Astrocyte of the hippocampus (primary cell): ENCODE measurements at places on chromosomes 2 and 18.
A peak's percentile ranks its signal among the peaks of the same experiment; 100 is the strongest.

- no peak for DNase-seq
Observed at GRCh38 chr2:97095661-97096060, 979 bp upstream of the FAHD2B start.

DNA sequence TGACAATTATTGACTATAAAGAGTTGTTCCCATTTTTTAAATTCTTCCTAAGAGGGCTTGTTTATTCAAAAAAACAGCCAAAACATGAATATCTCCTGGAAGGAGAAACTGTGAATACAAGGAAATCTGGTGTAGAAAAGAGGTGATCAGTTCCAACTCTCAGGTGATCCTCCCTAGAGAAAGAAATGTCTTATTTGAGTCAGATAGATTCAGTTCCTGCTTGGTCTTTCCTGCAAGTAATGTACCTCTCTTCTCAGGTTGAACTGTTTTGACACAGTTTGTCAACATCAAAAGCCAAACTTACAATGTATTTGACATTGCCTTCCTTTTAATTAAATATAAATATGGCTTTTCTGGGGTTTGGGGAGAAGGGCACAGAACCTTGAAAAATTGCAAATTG, 567.4 kb downstream of the ARHGAP15 start:
- DNase-seq: no peak

DNA sequence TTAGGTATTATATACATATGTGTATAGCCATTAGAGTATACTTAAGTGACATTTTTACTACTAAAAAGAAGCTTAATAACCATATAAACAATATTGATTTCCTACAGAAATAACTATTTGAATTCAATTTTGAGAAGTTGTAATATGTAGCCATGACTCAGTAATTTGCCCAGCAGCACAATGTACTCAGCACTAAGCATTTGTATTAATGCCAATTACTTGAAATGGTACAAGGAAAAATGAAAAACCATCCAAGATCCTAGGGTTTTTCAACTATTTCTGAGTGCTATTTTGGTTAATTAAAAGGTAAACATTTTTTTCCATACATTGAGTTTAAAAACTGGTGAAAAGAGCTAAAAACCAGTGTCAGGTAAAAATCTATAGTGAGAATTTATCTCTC, 324.0 kb downstream of the KCNJ3 start:
- DNase-seq: no peak

DNA sequence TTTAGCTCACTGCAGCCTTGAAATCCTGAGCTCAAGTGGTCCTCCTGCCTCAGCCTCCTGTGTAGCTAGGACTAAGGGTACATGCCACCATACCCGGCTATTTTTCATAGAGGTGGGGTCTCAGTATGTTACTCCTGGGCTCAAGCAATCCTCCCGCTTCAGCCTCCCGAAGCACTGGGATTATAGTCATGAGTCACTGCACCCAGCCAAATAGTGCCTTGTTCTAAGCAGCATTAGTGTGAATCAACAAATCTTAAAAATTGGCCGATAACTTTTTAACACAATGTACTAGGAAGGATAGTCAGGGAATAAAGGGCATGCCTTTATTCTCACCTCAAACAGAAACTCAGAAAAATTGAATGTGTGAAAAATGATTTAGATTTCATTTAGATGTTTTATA, 51.6 kb downstream of the XRCC5 start:
- DNase-seq: no peak

GRCh38 chr18:24089076-24089475, 49.8 kb upstream of the CABYR start:
- DNase-seq: no peak

DNA sequence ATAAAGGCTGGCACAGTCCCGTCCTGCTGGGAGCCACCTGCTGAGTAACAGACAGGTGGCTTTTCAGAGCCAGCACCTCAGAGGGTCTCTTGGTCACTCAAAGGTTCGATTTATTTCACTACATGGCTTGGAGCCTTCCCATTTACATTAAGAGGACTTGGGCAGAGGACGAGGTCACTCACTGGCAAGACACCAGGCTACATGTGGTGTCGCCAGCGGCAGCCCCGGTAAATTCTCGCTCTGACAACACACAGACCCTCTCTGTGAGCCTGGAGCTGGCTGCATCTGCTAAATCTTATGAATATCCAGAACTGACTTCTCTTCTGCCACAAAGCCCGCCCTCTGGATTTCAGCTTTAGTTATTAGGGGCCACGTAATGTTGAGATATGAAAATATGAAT, 254.7 kb downstream of the VAPA start:
- peak; percentile 13 for DNase-seq

- peak; percentile 60 for DNase-seq
Observed at GRCh38 chr2:138787053-138787666, 7.0 kb upstream of the NXPH2 start.

DNA sequence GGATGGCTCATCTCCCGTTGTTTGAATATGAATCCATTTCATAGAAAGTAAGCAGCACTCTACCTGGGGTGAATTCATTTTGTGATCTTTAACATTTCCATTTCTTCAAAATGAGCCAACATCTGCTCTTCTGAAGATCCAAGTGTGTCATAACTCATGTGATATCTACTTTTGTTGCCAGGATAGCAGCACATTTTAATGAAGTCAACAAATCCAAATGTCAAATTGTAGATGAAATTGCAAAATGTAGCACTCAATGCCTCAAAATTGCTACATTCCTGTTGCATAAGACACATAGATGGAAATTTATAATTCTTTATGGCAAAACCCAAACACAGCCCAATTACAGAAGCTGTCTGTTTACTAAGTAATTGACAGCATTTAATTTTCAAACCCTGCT, 360.7 kb downstream of the TMX3 start:
- DNase-seq: no peak

DNA sequence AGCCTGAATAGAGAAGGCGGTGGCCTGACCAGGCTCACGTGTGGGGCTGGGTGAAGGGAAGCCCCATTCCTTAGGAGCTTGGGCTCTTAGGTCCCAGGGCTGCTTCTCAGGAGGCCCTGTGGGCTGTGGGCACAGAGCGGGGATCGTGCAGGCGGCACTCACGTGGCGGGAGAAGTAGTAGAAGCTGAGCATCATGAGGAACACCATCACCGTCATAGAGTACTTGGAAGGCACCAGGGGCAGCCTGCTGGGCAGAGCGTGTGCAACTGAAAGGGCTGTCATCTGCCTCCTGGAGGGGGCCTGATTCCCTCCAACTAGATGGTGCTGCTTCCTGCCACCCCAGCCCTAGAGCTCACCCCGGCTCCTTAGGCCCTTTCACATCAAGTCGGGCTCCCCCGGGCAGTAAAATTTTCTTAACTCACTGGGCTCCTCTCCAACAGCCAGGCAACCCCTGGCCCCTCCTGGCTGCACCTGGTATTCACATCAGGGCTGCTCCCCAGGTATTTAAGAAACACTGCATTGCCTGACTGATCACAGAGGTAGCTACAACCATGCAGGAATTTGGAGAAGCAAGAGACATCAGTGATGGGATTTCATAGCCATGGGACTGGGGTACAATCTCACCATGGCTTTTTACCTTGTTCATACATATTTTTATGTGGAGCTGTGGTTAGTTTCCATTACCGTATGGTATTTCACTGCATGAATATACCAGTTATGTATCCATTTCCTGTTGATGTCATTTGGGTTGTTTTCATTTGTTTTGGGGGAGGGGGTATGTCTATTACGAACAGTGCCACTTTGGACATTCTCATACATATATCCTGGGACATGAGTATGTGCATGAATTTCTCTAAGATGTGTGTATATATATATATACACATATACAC, 32.9 kb downstream of the CENPO start:
- DNase-seq: no peak

DNA sequence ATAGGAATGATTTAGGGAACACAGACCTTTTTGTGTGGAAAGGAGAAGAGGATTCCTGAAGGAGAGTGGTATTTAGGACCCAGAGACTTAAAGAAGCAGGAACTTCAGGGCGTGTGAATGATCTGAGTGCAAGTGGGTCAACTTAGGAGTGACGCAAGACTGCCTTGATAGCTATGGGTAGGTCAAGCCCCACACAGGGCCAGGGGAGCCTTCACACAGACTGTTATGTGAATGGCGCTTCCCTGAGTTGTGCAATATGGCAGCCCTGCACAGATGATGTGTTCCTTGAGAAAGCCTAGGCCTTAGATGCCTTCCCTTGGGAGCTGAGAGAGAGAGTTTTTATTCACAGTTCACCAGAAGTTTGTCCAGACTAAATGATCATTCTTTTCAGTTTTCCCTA, 47.1 kb upstream of the IGFBP5 start:
- DNase-seq: no peak

- DNase-seq: no peak
Observed at GRCh38 chr2:179059026-179059700, 9.2 kb upstream of the CCDC141 start.

DNA sequence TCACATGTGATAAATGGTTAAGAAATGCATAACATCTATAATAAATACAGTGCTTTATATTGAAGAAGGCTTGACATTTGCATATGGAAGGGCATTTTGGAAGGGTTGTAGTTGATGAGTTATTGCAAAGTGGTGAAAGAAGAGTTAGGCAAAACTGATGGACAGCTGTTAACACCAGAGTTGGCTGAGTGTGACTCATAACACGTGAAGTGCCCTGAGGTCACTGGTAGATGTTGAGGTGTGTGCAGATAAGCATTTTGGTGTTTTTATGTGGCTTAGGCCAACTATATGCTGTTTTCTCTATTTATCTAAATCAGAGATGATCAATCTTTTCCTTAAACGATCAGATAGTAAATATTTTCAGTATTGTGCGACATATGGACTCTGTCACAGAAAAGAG, 154.3 kb upstream of the KCNH7 start:
- no peak for DNase-seq

GRCh38 chr2:133314795-133315194, 253.5 kb downstream of the NCKAP5 start:
- no peak for DNase-seq

GRCh38 chr2:179682756-179683155, 178.7 kb downstream of the ZNF385B start:
- DNase-seq: no peak

- no peak for DNase-seq
Observed at GRCh38 chr2:46200861-46201605, 96.2 kb upstream of the EPAS1 start.

- DNase-seq: no peak
Observed at GRCh38 chr2:170999654-171000053, 70.6 kb downstream of the GORASP2 start.

DNA sequence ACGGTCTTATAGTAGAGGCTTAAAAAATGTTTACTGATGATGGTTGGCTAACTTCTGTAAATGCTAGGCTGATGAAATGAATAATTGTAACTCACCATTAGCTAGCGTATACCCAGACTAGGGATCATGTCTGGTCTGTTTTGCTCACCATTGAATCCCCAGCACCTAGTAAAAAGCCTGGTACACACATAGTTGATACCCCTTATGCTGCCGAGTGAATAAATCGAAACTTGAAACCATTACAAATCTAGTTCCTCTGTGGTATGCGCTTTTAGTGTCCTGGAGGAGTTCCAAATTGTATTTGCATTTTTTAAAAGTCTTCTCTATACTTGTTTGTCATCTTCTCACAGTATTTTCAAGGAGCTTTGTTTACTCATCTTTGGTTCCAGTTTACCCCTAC, 1.3 kb downstream of the TAF1B start:
- peak; percentile 49 for DNase-seq

DNA sequence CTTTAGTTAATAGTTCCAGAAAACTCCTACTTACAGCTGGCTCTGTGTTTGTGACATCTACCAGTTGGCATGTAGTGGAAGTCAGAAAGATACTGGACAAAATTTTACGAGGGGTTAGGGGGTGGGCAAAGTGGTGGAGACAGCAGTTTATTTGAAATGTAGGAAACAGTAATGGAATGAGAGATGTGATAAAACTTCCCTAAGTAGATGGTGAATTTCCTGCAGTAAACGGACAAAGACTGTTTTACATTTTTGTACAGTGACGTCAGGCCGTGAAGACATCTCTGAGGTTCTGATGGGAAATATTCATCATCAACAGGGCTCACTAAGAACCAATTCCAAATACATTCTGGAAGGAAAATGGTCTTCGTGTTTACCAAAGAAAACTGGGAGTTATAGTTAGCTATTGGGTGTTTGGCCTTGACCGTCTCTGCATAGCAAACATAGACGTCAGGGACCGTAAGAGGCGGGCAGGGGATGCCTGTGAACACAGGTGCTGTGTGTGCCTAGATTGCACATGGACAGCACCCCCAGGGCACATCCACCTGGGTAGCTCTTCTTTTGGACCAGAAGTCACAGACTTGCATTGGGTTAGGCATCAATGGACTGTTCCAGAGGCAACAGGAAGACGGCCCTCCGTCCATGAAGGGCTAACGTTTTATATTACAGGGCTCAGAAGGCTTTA, 131.5 kb downstream of the ZNF516 start:
- DNase-seq: peak; percentile 23

GRCh38 chr18:22314001-22314400, 103.7 kb downstream of the CTAGE1 start:
- DNase-seq: peak; percentile 48

DNA sequence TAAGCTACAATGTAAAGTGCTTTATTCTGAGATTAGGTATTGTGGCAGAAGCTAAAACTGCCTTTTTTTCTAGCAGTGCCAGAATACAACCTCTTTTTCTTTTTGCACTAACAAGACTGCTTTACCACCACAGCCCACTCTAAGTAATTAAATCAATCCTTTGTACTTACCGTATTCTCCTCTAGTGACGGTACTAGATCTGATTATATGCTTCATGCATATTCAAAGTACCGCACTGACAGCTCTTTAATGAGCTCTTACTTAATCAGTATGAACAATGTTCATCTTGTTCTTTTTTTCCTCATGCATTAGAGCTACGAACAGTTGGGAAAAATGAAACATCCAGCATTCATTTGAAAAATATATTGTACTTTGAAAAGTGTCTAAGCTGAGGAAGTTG, 16.1 kb upstream of the OTX1 start:
- DNase-seq: peak; percentile 26

- DNase-seq: peak; percentile 71
Observed at GRCh38 chr2:102473020-102473419, at the start of gene SLC9A4. Gene SLC9A4, plus strand, starts transcription at chr2:102473226. Its CDS starts 534 bp downstream, at chr2:102473760.

DNA sequence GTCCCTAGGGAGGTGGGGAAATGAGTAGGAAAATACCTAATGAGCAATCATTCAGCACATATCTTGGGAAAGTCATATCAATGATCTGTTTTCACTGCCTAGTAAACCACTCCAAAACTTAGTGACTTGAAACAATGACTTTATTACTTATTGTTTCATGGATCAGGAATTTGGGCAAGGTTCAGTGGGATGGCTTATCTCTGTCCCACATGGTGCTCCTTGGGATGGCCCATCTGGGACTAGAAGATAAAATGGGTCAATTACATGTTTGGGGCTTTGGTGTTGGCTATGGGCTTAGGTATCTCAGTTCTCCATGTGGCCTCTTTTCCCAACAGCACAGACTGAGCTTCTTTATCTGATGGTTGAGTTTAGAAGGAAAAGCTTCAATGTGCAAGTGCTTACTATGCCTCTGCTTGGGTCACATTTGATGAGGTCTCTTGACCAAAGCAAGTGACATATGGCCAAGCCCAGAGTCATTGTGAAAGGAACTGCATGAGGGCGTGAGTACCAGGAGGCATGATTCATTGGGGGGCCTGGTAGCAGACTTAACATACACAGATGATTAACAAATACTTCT, 218.1 kb upstream of the TNP1 start:
- no peak for DNase-seq
